Spinal cord (tissue), 10 donors: ENCODE measurements at places on chromosomes 5 and 9. TPM values are rescaled to one million over a fixed set of nuclear protein-coding genes. Genes with fewer than 3 reads are reported as not detected.

The ACTBL2 gene
- total RNA-seq: not detected

The COL23A1 gene
- 8.7 TPM for total RNA-seq

The RGS14 gene
- total RNA-seq: 7.5 TPM

The RNF183 gene
- not detected for total RNA-seq

The BAAT gene
- 0.40 TPM for total RNA-seq

The RAD23B gene
- total RNA-seq: 86.2 TPM

The KIF20A gene
- total RNA-seq: 18.7 TPM

The OR1L4 gene
- total RNA-seq: not detected

The SNCAIP gene
- total RNA-seq: 69.2 TPM

The OR1Q1 gene
- total RNA-seq: not detected

The GPR150 gene
- 0.50 TPM for total RNA-seq

DNA sequence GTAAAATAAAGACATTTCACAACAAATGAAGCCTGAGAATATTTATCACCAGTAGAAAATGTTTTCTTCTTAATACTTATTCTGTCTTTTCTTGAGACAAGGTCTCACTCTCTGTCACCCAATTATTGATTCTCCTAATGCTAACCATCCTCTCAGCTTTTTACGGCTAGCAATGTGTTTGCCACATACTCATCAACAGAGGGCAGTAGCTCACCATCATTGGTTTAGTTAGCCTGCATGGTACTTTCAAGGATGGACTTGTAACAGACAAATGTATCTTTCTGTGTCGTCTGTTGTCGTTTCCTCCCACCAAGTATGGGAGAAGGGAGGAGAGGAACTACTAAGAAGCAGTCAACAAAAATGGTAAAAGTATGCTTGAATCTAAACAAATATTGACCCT lies 5.9 kb upstream of the ACO1 start:
- peak; percentile 90 for DNase-seq

GRCh38 chr5:39505791-39506190 lies 81.0 kb upstream of the DAB2 start:
- no peak for DNase-seq

- DNase-seq: no peak
Observed at GRCh38 chr5:86546582-86546981, 71.2 kb upstream of the COX7C start.

- DNase-seq: peak; percentile 51
Observed at GRCh38 chr9:124812441-124812876, 35.5 kb downstream of the OLFML2A start.

GRCh38 chr9:72509053-72509452 lies 12.4 kb upstream of the TMC1 start:
- DNase-seq: no peak

GRCh38 chr5:89397096-89397495 lies 514.1 kb upstream of the MEF2C start:
- DNase-seq: no peak

DNA sequence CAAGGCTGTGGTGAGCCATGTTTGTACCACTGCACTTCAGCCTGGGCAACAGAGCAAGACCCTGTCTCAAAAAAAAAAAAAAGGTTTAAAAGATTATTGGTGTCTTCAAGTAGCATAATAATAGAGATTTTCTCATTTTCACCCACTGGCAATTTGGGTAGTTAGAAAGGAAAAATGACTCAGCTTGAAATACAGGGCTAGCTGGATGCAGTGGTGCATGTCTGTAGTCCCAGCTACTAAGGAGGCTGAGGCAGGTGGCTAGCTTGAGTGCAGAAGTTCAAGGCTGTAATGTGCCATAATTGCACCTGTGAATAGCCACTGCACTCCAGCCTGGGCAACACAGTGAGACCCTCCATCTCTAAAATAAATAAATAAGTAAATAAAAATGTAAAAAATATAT lies 111.1 kb downstream of the ARRDC3 start:
- no peak for DNase-seq

GRCh38 chr9:966870-967269 lies 9.6 kb upstream of the DMRT3 start:
- DNase-seq: peak; percentile 56

DNA sequence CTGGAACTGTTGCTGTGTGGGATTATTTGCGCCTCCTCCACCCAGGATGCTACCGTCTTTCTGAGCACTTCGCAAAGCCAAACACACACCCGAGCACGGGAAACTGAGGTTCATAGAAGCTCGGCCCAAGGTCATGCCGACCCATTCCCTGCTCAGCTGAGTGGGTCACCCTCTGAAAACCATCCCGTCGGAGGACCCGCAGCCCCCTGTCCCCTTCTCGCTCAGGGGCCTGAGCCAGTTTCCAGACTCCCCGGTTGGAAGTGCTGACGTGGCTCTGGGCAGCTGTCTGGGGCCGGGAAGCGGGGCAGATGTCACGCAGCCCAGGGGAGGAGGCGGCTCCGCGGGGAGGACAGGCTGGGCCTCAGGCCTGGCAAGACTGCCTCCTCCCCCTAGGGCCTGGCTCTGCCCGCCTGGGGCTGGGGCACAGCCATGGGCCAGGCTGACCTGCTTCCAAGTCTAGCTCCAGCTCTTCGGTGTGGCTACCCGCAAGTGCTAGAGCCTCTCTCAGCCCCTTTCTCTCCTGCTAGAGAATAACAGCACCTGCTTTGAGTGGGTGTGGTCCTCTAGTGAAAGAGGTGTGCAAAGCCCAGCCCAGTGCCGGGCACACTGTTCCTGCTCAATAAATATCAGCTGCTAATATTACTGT lies 9.9 kb upstream of the CXXC5 start:
- peak; percentile 81 for DNase-seq

GRCh38 chr9:114824110-114824509 lies 18.3 kb upstream of the TNFSF15 start:
- no peak for DNase-seq

GRCh38 chr9:136373300-136374182 lies at the start of gene CARD9:
Gene CARD9 (minus strand): TSS chr9:136373669. CDS start chr9:136372078, 1,591 bp downstream.
- no peak for DNase-seq

DNA sequence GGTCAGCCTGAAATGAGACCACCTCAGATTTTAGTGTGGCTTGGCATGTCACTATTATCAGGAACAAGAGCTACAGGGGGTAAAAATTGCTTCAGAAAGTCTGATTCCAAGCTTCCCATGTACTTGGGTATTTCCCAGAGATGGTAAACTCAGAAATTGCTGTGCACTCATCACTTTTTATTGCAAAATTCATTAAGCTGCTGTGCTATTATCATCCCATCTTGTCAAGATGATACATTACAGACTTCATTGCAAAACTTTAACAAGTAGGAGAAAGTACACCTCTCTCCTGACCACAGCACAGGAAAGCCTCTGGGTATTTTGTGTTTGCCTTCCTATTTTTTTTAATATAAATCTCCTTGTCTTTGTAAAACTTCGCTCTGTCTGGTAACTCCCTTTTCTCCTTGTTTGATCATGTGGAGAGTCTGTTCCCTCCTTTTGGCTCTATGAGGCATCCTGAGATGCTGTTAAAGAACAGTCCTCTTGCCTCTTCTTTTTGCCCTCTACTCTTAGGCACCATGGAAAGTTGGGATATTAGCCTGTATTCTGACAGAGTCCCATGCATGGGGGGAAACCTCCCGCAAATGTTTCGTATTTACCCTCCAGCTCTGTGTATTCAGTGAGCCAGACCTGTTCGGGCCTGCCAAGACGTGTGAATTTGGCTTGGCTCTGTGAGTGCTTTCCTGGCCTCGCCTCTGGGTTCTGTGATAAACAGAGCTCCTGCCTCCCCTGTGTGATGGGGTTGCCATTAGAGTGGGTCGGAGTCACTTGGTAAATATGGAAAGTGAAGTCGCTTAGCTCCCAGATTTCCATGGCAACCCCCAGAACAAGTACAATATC lies 260.7 kb downstream of the NR3C1 start:
- no peak for DNase-seq

DNA sequence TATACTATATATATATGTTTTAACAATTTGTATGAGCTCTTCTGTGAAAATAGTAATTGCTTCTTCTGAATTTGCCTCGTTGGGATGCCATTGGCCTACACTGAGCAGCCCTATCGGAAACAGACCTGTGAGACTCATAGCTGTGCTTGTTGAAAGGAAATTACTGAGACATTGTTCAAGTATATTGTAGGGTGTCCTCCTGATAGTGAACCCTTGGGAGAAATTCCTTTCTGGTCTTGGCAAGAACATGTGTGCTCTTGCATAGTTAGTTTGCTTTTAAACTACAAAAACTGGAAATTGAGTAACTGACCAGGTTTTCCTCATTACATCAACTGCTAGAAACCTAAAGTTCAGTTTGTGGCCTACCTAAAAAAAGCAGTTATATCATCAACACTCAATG lies 160.9 kb downstream of the LURAP1L start:
- no peak for DNase-seq

DNA sequence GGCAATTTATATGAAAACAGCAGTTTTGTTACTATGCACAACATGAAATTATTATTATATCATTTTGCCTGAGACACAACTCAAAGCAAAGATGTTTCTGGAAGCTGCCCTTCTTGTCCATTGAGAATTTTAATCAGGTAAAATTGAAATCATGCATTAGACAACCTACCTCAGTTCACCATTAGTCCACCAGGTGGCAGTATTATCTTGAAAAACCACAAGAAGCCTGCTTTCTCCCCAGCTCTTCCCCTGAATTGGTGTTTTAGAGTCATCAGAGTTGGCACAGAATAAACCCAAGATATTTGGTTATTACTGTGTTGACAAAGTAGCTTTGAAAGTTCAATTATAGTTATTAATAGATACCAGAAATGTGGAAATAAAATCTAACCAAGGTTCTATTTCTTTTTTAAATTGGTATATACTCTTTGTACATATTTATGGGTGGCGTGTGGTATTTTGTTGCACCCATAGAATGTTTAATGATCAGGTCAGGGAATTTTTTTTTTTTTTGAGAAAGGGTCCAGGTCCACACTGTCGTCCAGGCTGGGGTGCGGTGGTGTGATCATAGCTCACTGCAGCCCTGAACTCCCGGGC lies 25.7 kb downstream of the UTP15 start:
- DNase-seq: peak; percentile 95

DNA sequence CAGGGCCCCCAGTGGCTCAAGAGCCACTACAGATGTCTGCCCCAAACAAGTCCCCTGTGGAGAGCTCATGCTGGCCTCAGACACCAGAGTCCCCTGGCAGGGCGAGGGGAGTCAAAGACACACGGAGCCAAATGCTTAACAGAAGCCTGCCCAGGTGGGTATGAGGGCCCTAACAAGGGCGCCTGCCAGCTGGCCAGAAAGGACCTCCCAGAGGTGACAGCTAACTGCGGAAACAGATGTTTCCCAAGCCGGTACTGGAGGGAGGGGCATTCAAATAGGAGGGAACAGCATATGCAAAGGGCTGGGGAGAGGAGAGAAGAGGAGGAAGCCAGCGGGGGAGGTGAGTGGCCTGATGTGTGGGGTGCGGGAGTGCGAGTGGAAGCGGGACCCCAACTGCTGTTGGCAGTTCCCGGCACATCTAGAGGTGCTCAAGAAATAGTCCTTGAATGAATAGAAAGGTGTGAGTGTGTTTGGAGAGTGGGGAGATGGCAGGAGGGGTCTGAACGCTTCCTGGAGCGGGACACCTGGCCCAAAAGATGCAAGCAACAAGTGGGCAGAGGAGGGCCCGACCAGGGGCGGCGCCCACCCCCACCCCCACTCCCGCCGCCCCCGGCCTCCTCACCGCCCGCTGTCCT lies 824 bp downstream of the MXD3 start:
- no peak for DNase-seq

- no peak for DNase-seq
Observed at GRCh38 chr9:96253059-96253696, 48.8 kb downstream of the HSD17B3 start.

DNA sequence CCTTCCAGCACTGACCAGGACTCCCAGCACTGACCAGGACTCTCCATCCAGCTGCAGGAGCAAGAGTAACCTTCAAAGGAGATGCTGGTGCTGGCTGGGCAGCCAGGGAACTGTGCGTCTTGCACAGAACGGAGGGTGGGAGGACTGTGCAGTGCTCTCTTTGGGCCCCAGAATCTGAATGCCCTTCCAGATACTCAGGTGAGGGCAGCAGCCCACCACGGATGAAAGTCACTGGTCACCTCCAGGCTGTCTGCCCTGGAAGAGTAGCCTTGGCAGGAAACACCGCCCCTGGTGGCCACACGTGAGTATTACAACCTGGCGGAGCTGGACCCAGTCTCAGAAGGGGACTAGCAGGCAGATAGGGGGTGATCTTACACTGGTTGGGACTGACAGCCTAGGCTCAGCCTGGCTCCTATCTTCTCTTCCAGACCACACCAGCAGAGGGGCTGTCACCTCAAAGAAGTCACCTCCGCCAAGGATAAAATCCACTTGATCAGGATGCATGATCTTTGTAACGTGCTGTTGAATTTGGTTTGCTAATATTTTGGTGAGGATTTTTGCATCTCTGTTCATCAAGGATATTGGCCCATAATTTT lies 4.8 kb upstream of the SARDH start:
- DNase-seq: peak; percentile 56

DNA sequence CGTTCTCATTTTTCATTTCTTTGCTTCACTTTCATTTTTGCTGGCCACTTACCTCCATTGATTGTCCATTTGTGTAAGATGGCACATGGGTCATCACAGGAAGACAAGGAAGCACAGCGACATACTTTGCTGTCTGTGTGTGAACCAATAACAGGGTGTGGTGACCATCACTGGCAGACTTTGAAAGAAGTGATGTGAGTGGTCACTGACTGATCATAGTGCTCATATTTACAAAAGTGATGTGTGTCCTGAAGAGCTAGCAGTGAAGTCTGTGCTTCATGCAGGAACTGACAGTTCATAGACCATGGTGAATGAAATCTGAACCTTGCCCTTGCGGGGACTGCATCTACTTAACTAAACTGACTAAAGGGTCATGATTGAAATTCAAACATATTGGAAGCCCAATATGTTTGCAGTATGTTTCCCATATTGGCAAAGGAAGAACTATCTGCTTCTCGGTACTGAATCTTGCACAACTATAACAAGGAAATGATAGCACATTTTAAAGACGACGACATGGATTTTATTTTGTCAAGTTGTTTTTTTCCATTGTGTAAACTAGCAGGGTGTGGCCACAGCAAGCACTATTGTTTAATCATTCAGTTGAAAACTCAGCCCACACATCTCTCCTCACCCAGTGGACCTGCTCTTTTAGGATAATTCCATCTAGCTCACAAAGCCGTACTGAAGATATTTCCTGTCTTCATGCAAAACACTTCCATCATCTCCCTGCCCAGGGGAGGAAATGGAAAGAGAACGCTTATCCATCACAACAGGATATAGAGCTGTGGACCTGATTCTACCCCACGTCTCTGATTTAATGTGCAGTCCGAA lies 232.0 kb upstream of the ANKRD55 start:
- no peak for DNase-seq

GRCh38 chr5:149760854-149761187 lies 30.7 kb downstream of the PPARGC1B start:
- no peak for DNase-seq

GRCh38 chr5:88539693-88540365 lies 271.2 kb upstream of the TMEM161B start:
- DNase-seq: no peak

GRCh38 chr5:68424799-68425537 lies 209.4 kb downstream of the PIK3R1 start:
- no peak for DNase-seq

- peak; percentile 69 for DNase-seq
Observed at GRCh38 chr5:4700069-4700468, 440.1 kb upstream of the ADAMTS16 start.

DNA sequence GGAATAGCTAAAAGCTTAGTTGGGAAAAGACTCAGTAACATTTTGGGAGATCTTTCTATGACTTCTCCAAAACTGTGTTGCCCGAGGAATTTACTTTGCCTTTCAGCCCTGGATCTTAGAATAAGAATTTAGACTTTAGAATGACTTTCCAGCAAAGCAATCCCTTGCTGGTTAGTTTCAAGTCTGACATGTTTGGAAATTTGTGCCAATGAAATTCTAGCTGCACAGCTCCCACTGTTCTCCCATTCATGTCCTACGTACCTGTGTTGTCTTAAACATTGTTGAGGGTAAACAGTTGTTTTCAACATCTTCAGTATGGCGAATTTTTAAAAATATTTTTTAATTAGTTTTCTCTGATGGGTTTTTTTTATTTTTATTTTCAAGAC lies 111.4 kb downstream of the CCDC192 start:
- DNase-seq: no peak
